ENCODE measurements at places on chromosomes 6 and 20.
A peak's percentile ranks its signal among the peaks of the same experiment; 100 is the strongest.

GRCh38 chr6:75952128-75952527 is 120.3 kb downstream of the IMPG1 start:
- DNase-seq, result no peak

- DNase-seq, result no peak
These were observed 17.6 kb upstream of the KIAA1755 start for GRCh38 chr20:38278131-38278530.

DNA sequence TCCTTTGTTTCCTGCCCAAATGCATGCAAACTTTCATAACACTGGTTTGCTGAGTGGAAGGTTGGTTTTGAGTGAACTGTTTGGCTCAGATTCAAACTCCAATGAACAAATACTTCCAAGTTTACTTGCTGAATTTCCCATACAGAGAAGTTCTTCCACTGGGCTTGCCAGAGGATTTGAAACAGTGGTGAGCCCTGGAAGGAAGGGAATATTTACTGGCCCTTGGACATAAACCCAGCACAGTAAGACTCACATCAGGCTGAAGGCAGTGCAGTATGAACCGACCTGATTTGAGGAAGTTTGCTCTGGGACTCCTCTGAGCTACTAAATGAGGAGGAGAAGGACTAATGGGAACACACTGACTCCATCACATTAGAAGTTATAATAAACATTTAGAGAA is 3.8 kb downstream of the TRAF3IP2 start:
- DNase-seq, result peak; percentile 21

- DNase-seq, result no peak
These were observed 114.3 kb downstream of the EYA2 start for GRCh38 chr20:47008842-47009518.

DNA sequence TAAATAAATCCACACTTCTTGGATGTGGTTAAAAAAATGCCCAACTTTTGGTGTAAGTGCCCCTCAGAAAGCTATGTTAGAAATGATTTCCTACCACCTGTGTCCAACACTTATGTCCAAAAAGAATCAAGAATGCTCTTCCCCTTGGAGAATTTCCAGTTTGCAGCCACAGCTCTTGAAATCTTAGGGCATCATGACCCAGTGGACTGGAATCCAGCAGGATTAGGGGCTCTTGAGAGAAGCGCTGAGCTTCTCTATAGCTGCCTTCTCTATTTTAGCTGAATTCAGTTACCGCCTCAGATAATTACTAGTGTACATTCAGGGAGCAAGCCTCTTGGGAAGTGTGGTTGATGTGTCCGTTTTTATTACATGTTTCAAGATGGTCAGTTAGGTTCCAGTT is 2.5 kb downstream of the PHACTR1 start:
- no peak for DNase-seq

DNA sequence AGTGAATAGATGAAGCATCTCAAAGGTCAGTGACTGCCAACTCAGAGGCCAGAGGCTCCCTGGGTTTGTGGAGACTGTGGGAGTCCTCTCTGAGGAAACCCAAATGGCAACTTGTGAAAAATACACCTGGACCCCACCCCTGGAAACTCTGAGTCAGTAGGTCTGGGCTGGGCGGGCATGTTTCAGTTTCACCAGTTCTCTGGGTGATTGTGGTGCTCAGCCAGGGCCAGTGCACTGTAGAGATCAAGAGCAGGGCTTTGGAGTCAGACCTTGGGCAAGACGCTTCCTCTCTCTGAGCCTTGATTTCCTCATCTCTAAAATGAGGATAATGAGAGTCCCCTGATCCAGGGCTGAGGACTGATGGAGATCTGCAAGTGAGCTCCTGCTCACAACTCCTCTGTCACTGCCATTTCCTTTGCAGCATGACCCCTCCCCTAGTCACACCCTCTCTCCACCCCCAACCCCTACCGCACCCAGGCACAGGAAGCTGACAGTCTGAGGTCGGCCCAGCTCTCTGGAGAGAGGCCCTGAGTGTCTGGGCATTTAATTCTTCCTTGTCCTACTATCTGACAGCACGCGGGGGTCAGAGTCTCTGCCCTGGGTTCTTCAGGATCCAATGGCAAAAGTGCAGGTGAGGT is 5.1 kb downstream of the DEF6 start:
- DNase-seq, result peak; percentile 67

DNA sequence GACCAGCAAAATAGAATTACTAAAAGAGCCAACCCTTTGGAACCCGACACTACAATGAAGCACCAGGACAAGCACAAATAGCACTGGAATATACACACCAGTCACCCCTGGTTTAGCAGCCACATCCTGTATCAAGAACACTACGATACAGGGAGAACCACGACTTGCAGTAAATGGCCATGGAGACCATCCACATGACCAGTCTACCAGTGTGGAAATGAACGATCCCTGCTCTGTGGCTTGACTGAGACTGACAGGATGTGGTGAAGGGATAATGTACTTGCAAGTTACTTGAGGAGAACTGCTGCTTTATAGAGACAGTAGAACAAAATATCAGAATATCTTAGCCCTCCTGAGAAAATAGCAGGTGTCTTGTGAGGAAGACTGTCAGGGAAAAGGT is 169.6 kb downstream of the COL9A1 start:
- no peak for DNase-seq
